T-cell (primary cell): ENCODE measurements at places on chromosomes 4 and X.

DNA sequence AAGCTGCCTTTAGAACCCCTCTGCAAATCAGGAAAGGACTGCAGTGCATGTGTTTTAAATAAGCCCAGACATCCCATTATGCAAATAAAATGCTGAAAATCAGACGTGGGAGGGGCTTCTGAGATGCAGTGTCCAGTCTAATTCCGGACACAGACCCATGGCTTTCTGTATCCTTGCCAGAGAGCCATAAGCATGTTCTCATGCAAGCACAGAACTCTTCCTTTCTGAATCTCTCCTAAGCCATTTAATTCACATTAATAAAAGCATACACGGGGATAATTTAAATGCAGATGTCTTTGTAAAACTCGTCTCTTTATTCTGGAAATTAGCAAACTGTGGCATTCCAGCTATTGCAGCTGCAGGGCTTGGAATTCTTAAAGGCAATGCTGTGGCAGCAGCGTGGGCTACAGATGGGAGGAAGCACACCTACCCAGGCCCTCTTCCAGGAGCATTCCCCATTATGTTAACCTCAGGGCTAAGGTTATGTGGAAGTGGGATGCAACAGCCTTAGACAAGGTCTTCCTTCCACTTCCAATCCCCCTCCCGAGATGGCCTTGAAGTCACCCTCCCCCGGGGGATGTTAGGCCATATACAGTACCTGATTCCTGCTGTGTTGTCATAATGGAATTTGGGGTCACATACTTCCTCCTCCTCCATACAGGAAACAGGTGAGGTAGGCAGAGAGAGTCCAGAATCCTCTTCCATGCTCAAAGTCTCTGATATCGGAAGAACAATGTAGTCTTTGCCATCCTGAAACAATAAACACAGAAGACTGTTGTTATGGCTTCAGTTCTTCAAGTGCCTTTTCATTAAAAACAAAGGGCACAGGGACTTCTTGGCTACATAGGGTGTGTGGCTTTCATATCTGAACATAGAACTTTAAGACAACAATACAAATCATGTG, 38.1 kb downstream of the KDR start:
- DNase-seq: no peak

DNA sequence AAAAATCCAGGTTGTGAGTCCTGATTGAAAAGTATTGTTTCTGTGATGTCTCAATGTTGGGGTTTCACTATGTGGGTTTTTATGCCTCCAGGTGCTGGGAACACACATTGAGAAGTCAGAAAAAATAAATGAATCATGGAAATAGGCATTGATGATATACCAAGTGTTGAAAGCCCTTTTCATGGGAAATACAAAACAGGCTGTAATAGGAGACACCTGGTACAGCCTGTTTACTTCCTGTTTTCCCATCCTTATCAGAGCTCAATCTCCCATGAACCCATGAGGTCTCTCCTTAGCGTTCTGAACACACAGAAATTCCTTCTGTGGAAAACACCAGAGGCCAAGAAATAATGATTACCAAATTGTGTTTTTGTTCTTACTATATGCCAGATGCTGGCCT, 106.3 kb upstream of the BOD1L1 start:
- no peak for DNase-seq

DNA sequence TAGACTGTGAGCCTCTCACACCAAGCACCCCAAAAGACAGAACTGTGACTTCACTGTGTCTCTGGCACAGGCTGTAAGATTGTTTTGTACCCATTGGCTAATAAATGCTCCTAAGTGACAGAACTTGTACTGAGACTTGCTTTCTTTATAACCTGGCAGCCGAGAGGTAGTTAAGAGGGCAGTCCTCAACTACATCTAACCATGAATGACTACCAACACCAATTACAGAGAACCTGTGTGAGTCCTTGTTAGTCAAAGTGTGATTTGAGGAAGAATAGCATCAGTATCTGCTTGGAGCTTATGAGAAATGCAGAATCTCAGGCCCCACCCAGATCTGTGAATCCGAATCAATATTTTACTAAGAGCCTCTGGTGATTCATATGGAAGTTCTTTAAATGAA, 154.0 kb upstream of the FTHL17 start:
- no peak for DNase-seq

GRCh38 chrX:72540318-72540717, 32.3 kb downstream of the HDAC8 start:
- no peak for DNase-seq

DNA sequence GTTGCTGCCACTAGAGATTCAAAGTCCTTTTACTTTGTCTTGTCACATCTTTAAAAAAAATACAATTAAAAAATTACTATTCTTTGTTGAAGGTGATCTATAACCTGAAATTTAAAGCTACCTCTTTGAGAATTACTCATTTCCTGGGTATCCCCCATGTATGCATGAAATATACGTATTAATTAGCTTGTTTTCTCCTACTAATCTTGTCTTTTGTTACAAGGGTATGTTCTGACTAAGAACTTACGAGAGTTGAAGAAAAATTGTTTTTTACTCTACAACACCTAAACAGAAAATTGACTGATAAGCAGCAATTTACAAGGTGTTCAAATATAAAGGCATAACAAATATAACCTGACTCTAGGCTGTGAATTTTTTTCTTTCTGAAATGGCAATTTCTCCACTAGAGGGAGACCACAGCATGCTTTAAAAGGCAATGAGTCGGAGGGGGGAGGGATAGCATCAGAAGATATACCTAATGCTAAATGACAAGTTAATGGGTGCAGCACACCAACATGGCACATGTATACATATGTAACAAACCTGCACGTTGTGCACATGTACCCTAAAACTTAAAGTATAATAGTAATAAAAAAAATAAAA, 249.6 kb downstream of the OPHN1 start:
- DNase-seq: no peak

GRCh38 chrX:24243692-24244091, 70.2 kb downstream of the SUPT20HL2 start:
- DNase-seq: no peak

DNA sequence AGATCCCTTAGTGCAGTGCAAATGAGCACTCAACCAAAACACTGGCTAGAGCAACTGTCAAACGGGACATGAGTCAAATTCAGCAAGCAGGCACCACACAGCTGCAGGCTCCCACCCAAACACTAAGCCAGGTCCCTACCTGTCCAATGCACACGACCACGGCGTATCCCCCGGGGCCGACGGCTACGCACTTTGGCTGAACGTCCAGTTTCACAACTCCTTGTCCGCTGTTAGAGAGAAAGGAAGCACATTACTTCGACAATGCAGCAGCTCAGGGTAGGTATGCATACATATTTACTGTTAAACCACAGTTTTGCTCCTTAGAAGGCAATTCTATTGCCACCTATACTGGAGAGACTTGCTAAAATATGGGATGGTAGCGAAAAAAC, 35.4 kb downstream of the WDR1 start:
- no peak for DNase-seq

GRCh38 chrX:68429216-68429615, 4.1 kb downstream of the OPHN1 start:
- no peak for DNase-seq

DNA sequence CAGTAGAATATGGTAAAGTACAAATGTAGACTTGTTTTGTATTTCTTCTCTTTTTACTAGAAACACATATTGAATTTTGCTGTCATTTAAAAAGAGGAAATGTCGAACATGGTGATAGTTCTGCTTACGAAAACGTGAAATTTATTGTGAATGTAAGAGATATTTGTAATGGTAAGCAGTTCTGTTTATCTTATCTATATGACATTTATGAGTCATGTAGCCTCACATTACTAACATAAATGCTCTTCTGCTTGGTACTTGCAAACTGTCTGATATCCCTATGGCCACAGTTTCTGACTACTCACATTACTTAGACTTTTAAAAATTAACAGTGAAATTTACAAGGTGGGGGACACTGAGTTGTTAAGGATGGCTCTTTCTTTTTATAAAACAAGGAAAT, 57.9 kb downstream of the PASD1 start:
- DNase-seq: no peak

DNA sequence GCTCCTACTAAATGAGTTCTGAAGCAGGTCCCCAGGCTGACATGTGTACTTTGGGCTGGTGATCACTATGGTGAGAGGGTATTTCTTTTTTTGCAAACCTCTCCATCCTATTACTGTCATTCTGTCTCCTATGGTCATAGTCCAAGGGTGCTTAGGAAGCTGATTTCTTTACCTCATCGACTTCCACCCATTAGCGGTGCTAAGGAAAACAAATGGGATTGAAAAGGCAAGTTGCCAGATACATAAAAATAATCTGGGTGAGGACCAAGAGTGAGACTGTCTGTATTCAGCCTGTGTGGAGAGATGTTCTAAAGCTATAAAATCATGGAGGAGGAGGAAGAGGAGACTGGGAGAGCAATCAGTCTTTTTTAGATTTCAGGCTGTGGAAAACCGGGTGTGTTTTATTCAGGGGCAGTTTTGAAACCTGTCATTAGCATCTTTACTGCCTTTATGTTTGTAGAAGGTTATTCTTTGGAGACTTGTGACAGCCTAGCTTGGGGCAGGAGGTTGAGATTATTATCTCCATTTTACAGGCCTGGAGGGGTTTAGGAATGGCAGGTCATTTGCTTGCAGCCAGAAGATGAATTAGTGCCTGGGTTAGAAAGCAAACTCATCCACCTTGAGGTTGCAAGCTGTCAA, 1.9 kb downstream of the TMEM164 start:
- no peak for DNase-seq

GRCh38 chr4:75306506-75306905, 207.7 kb downstream of the RCHY1 start:
- no peak for DNase-seq

- no peak for DNase-seq
Observed at GRCh38 chr4:86338989-86339388, 20.9 kb downstream of the MAPK10 start.

DNA sequence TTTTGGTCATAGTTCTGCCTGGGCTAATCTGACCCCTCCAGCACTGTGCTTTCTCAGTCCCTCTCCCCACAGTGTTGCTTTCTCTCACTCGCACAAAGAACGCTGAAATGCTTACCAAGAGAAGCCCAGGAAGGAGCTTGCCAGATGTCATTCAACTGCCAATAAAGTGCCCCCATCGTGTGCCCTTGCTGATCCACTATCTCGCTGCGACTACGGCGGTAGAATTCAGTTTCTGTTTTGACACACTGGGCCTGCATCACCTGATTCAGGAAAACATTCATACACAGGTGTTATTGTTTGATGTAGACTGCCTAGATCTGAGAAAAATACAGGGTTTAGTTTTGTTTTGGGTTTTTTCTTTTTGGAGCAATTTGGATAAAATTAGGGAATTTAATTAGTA, 121.2 kb downstream of the MANBA start:
- DNase-seq: no peak

- DNase-seq: no peak
Observed at GRCh38 chr4:156725257-156725656, 246.3 kb downstream of the PDGFC start.

DNA sequence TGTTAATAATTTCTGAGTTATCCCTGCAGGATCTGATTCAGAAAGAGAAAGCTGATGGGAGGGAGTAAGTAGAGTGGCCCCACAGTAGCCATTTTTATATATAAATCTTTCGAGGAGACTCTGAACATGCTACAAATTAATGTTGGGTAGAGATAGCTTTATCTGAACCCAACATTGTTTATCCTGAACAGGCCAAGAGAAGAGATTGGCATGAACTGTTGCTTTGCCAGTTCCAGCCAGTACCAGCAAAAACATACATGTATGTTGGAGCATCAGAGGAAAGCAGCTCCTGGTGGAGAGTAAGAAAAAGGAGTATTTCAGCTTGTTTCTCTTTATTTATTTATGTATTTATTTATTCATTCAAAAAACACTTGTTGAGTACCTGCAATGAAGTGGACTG, 1.6 kb downstream of the MAOA start:
- no peak for DNase-seq

DNA sequence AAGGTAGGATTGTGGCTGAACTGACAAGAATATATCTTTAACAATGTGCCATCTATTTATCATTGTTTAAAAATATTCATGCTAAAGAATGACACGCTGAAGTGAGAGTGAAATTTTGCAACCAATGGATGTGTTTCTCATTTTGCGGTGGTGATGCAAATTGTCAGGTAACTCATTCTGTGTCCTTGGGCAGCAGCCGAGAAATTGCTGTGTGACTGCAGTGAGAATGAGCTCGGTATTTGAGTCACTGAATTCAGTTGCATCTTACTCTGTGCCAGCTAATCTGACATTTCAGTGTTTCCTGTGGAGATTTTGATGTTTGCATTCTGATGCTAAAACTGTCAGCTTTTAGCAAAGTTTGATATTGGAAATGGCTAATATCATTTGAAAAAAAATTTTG, 28.1 kb downstream of the MCUB start:
- DNase-seq: no peak

DNA sequence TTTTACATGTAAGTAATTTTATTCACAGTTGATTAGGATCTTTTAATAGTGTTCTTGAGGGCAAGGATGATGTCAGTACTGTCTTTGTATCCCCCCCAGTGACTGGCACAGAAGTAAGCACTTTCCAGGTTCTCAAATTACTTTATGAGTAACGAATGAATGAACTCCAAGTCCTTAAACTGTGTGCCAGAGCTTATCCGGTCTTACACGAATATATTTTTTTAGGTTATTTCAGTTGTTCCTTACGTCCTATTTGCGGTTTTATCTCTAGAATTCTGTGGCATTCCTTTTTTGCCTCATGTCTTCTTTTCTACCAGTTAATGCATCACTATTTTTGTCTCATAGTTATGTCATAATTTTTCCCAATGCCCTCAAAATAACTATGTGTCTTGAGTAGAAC, 106.9 kb upstream of the MID1IP1 start:
- DNase-seq: no peak
